ENCODE measurements at places on chromosomes 16 and 17. TPM values are rescaled to one million over a fixed set of nuclear protein-coding genes. Genes with fewer than 3 reads are reported as not detected.

GRCh38 chr17:48825446-48826381 lies 5.1 kb upstream of the CALCOCO2 start:
- no peak overlapping the region for H3K27ac ChIP-seq
- peaks cover 4% of the 10 kb centered on the region for H3K4me1 ChIP-seq
- H3K36me3 ChIP-seq: no peaks in the 10 kb centered on the region
- H3K4me3 ChIP-seq: no peak overlapping the region

The MAP2K6 gene
- total RNA-seq: 0.53 TPM

GRCh38 chr16:88810166-88810911 lies 1.4 kb downstream of the APRT start:
- H3K27ac ChIP-seq: peak overlapping the region; percentile 86
- H3K36me3 ChIP-seq: no peaks in the 10 kb centered on the region
- H3K4me3 ChIP-seq: peak overlapping the region; percentile 91
- no peaks in the 10 kb centered on the region for H3K27me3 ChIP-seq

The ACSM3 gene
- total RNA-seq: 1.5 TPM

The METRNL gene
- total RNA-seq: 208 TPM

- no peak overlapping the region for H3K27ac ChIP-seq
- no peaks in the 10 kb centered on the region for H3K36me3 ChIP-seq
- DNase-seq: no peak
- no peak overlapping the region for H3K4me3 ChIP-seq
- H3K27me3 ChIP-seq: peaks cover 33% of the 10 kb centered on the region
These were observed 1.0 kb upstream of the ATP2C2 start for GRCh38 chr16:84367297-84367680.

The KRT31 gene
- total RNA-seq: not detected

GRCh38 chr17:43671031-43671692 lies 9.4 kb upstream of the MEOX1 start:
- no peak for DNase-seq
- H3K27me3 ChIP-seq: peaks cover 9% of the 10 kb centered on the region
- no peaks in the 10 kb centered on the region for H3K36me3 ChIP-seq
- H3K27ac ChIP-seq: no peak overlapping the region
- no peak overlapping the region for H3K4me3 ChIP-seq
- peaks cover 3% of the 10 kb centered on the region for H3K4me1 ChIP-seq

DNA sequence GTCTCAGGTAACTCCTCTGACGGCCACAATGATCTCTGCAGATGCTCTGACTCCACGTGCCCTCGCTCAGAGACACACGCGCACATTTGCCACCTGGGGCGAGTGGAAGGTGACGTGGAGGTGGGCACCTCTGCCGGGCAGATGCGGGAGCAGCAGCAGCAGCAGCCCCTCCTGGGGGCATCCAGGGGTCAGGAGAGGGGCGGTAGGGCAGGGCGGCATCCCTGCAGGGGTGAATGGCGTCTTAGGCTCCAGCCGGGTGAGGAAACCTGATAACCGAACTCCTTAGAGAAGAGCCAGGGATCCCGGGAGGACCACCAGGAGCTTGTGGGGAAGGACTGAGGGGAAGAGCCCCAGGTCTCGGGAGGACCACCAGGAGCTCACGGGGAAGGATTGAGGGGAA lies 34.6 kb upstream of the CDH15 start:
- H3K27me3 ChIP-seq: no peaks in the 10 kb centered on the region
- no peak for DNase-seq
- H3K27ac ChIP-seq: no peak overlapping the region
- H3K4me3 ChIP-seq: no peak overlapping the region

DNA sequence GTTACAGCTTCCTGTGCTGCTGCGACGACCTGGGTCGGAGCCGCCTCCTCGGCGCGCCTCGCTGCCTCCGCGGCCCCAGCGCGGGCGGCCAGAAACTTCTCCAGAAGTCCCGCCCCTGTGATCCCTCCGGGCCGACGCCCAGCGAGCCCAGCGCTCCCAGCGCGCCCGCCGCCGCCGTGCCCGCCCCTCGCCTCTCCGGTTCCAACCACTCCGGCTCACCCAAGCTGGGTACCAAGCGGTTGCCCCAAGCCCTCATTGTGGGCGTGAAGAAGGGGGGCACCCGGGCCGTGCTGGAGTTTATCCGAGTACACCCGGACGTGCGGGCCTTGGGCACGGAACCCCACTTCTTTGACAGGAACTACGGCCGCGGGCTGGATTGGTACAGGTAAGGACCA lies 746 bp downstream of the HS3ST2 start:
- no peak overlapping the region for H3K27ac ChIP-seq
- H3K4me1 ChIP-seq: no peaks in the 10 kb centered on the region
- H3K4me3 ChIP-seq: no peak overlapping the region
- H3K27me3 ChIP-seq: peaks cover 38% of the 10 kb centered on the region
- H3K36me3 ChIP-seq: no peaks in the 10 kb centered on the region

- H3K4me3 ChIP-seq: no peak overlapping the region
- peaks cover 26% of the 10 kb centered on the region for H3K4me1 ChIP-seq
- no peak for DNase-seq
- H3K27ac ChIP-seq: peak overlapping the region; percentile 78
- no peaks in the 10 kb centered on the region for H3K27me3 ChIP-seq
These were observed 56.9 kb downstream of the VMP1 start for GRCh38 chr17:59764292-59764741.

DNA sequence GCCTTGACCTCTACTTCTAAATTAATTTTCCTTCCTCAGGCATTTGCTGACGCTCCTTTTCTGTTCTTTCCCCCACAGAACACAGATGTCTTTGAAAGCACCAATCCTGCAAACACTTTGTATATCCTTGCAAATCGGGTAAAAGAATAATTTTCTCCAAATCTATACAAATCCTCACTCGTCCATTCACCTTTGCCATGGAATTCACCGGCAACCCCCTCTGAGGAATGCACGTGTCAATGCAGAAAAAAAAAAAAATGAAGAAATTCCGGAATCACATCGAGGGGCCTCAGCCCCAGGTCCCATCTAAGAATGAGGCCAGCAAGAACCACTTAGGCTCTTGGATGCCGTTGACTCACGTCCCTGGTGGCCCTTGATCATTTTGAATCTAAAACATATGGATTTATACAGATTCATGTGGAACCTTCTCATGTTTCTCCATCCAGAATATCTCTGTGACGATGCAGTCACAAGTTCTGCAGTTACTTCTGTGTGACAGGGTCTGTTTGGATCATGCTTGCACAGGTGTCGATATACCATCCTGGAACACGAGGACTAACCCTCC lies 136.9 kb downstream of the RBFOX3 start:
- DNase-seq: no peak
- no peaks in the 10 kb centered on the region for H3K4me1 ChIP-seq
- no peak overlapping the region for H3K27ac ChIP-seq
- H3K36me3 ChIP-seq: no peaks in the 10 kb centered on the region
- H3K27me3 ChIP-seq: peaks cover 22% of the 10 kb centered on the region
- H3K4me3 ChIP-seq: no peak overlapping the region

The LGALS9B gene
- total RNA-seq: not detected

DNA sequence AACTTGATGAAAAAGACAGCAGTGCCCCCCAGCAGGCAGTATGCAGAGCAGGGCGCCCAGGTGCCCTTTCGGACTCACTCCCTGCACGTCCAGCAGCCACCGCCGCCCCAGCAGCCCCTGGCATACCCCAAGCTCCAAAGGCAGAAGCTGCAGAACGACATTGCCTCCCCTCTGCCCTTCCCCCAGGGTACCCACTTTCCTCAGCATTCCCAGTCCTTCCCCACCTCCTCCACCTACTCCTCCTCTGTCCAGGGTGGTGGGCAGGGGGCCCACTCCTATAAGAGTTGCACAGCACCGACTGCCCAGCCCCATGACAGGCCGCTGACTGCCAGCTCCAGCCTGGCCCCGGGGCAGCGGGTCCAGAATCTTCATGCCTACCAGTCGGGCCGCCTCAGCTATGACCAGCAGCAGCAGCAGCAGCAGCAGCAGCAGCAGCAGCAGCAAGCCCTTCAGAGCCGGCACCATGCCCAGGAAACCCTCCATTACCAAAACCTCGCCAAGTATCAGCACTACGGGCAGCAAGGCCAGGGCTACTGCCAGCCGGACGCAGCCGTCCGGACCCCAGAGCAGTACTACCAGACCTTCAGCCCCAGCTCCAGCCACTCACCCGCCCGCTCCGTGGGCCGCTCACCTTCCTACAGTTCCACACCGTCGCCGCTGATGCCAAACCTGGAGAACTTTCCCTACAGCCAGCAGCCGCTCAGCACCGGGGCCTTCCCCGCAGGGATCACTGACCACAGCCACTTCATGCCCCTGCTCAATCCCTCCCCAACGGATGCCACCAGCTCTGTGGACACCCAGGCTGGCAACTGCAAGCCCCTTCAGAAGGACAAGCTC lies 43.2 kb downstream of the SREBF1 start:
- peaks cover 24% of the 10 kb centered on the region for H3K4me1 ChIP-seq
- H3K36me3 ChIP-seq: no peaks in the 10 kb centered on the region
- H3K27ac ChIP-seq: no peak overlapping the region
- DNase-seq: no peak
- peak overlapping the region; percentile 57 for H3K4me3 ChIP-seq

The PPP4C gene
- 148 TPM for total RNA-seq

GRCh38 chr16:85079785-85080570 lies 32.3 kb downstream of the CIBAR2 start:
- no peak overlapping the region for H3K27ac ChIP-seq
- peaks cover 3% of the 10 kb centered on the region for H3K27me3 ChIP-seq
- H3K4me1 ChIP-seq: no peaks in the 10 kb centered on the region
- H3K4me3 ChIP-seq: no peak overlapping the region
- DNase-seq: no peak

The DHRS7C gene
- not detected for total RNA-seq

The PKMYT1 gene
- 251 TPM for total RNA-seq

GRCh38 chr17:80980397-80981061 lies 11.1 kb upstream of the CHMP6 start:
- H3K27me3 ChIP-seq: peaks cover 11% of the 10 kb centered on the region
- no peak for DNase-seq
- H3K36me3 ChIP-seq: no peaks in the 10 kb centered on the region
- peaks cover 8% of the 10 kb centered on the region for H3K4me1 ChIP-seq
- peak overlapping the region; percentile 55 for H3K4me3 ChIP-seq
- H3K27ac ChIP-seq: peak overlapping the region; percentile 7

DNA sequence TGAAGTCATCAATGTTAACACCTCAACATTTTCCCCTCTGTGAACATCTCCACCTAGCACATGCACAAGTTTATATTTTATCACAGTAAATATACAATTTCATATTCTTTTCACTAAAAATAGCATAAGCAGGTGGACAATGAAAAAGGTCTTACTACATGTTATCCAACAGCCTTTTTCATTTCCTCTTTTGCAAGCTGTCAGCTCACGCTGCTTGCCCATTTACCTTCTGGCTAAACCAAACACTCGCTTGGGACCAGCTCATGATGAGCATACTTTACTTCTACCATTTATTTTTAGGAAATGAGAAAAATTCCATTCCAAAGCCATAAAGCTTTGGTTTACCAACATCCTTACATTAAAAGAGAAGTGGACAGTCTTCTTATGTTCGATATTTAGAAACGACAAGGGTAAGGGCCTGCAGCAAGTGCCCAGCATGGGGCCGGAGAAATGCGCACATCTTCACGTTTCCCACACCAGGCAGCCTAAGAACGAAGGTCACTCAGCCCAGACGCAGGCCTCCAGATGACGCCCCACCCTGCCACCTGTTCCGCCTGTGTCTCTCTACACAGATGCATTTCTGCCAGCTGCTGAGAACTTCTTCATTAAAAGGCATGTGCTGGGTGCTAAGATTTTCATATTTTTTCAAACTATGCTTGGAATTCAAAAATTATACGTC lies 13.9 kb downstream of the SNN start:
- H3K27ac ChIP-seq: peak overlapping the region; percentile 50
- no peaks in the 10 kb centered on the region for H3K27me3 ChIP-seq
- peaks cover 23% of the 10 kb centered on the region for H3K4me1 ChIP-seq
- H3K4me3 ChIP-seq: no peak overlapping the region
- H3K36me3 ChIP-seq: peaks cover 20% of the 10 kb centered on the region

- H3K4me1 ChIP-seq: no peaks in the 10 kb centered on the region
- no peaks in the 10 kb centered on the region for H3K36me3 ChIP-seq
- H3K27me3 ChIP-seq: peaks cover 7% of the 10 kb centered on the region
- DNase-seq: no peak
These were observed 63.7 kb downstream of the FOXL1 start for GRCh38 chr16:86642087-86642486.

The FN3K gene
- total RNA-seq: 1.6 TPM

- peaks cover 26% of the 10 kb centered on the region for H3K27me3 ChIP-seq
- H3K4me3 ChIP-seq: no peak overlapping the region
- H3K4me1 ChIP-seq: no peaks in the 10 kb centered on the region
- H3K36me3 ChIP-seq: no peaks in the 10 kb centered on the region
- DNase-seq: no peak
These were observed 45.1 kb upstream of the MLYCD start for GRCh38 chr16:83853834-83854233.

- H3K27me3 ChIP-seq: no peaks in the 10 kb centered on the region
- H3K4me1 ChIP-seq: peaks cover 6% of the 10 kb centered on the region
- no peak for DNase-seq
These were observed 237.3 kb downstream of the MSI2 start for GRCh38 chr17:57493625-57494024.

The MYADML2 gene
- not detected for total RNA-seq

- peak overlapping the region; percentile 80 for H3K4me3 ChIP-seq
- no peaks in the 10 kb centered on the region for H3K27me3 ChIP-seq
- no peaks in the 10 kb centered on the region for H3K36me3 ChIP-seq
- peak overlapping the region; percentile 80 for H3K27ac ChIP-seq
These were observed 133.1 kb downstream of the ANKRD11 start for GRCh38 chr16:89357055-89357816.

The CES5A gene
- not detected for total RNA-seq

The CCDC200 gene
- total RNA-seq: not detected
